ENCODE measurements at places on chromosomes 11 and 22.

DNA sequence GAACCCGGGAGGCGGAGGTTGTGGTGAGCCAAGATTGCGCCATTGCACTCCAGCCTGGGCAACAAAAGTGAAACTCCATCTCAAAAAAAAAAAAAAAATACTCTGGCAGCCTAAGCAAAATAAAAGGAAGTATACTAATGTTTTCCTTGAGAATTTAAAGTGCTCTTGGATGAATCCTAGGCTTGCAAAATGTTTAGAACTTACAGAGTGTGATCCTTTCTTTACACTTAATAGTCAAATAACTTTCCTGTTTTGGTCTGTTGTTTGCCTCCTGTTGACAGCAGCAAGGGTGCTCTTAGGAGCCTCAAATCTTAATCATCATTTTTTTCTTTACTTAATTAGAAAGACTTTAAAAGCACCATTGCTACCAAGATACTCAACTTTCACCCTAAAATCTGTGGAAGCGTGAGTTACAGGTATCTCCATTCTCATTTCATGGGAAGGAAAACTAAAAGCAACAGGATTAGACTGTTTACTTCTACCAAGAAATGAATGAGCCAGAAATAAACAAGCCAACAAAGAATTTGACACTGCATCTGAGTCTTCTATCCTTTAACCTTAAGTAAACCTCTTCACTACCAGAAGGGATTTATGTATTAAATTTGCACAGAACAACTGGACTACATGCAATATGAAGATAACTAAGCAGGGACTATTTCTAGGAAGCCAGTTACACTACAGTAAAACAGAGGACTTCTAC is 38.7 kb upstream of the CRTAM start:
- no peak for DNase-seq

DNA sequence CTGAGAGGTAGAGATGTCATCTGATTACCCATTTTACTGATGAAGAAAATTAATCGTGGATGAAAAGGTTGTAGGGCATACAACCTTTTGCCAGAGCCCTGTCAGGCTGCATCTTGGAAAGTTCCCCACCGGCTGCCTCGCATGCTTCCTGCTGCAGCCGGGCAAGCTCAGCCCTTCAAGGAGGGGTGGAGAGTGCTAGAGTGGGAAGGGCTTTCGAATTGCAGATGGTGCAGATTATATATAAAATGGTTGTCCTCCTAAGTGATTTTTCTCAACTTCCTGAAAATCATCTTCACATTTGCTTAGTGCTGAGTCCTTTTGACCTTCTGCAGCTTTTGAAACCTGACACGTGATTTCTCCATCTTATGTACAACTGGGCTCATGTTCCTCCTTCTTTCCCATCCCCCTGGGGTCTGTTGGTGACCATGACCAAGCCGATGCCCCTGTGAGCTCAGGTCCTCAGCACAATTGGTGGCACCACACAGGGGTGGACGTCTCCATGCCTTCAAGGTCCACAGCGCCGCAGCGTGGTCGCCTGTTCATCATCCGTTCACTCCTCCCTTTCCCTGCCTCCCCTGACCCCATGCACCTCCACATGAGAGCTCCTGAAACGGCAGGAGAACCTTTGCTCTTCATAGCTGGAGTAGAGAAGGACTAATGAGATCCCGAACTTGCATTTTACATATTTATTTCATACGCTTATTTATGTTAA is 47.6 kb upstream of the MYO18B start:
- DNase-seq = no peak

- no peak for DNase-seq
These were observed 68.7 kb upstream of the RRM1 start for GRCh38 chr11:4025967-4026324.

DNA sequence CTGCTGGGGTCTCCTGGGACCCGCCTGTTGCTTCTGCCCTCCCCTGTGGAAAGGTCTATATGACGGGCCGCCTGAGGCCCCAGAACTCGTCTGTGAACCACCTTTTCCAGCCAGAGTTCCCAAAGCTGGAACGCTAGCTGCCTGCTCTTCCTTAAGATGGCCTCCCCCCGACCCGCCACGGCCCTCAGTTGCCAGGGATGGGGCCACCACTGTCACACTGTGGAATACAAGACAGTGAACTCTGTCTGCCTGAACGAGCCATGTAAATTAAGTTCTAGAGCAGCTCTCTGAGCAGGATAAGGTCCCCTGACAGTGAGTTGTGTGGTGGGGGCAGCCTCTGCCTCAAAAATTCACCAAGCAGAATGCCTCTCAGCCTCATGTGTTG is 10.3 kb downstream of the CHADL start:
- DNase-seq = no peak

DNA sequence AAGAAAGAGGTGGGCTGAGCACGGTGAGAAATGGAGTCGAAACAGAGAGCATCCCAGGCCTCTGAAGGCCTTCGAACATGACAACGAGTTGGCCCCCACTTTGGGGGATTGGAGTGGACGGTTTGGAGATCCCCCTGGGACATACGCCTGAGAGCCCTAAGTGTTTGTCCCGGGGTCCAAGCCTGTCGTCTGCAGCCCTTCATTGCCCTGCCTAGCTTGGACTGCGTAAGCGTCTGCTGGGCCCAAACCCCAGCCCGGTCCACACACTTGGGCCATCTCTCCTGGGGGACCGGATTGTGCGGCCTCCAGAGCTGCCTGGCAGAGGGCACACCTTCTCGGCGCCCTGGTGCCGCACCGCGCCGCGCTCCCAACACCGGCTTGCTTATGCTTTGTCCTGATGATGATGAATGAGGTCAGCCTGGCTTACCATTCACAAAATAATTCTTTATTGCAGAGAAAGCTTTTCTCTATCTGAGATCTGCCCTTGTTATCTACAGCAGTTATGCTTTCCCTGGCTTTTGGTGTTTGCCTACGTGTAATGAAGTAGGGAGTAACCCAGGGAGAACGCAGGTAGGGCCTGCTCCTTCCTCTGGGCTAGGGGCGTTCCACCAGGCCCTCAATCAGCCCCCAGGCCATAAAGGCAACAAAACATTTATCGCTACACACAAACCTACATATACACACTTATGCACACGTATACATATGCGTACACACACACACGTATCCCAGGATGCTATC is 85.9 kb upstream of the PPARA start:
- no peak for DNase-seq

DNA sequence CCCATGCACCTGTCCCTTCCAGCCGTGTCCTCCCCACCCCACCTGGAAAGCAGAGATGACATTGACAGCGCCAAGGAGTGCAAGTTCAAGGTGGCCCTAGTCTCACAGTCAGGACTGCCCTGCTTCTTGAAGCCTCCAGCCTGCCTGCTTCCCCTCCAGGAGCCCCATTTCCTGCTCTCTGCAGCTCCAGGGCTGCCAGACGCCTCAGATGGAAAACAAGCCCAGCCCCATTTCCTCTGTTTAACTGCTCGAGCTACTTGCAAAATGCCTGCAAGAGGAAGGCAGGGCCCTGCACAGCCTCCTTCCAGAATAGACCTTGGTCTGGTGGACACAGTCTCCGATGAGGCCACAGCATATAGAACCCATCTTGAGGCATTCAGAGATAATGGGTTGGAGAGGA is 5.0 kb upstream of the DGKZ start:
- DNase-seq = peak; percentile 69

DNA sequence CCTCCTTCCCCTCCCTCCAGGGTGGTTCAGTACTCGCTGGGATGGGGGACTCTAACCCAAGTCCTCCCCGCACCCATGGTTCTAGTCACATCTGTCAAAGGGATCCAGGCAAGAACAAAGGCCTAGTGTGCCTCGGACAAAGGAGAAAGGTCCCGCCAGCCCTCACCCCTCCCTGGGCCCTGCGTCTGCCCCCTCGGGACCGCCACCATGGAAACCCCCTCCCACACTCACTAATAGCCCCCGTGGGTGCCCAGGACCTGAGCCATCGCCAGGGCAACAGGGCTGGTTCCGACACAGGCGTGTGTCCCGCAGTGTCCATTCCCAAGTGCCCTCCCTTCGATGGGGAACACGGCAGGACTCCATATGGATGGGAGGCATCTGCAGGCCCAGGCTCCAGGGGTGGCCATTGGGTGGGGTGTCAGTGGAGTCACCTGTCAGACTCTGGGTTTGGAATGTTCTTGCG is 5.1 kb upstream of the CARNS1 start:
- DNase-seq = no peak

DNA sequence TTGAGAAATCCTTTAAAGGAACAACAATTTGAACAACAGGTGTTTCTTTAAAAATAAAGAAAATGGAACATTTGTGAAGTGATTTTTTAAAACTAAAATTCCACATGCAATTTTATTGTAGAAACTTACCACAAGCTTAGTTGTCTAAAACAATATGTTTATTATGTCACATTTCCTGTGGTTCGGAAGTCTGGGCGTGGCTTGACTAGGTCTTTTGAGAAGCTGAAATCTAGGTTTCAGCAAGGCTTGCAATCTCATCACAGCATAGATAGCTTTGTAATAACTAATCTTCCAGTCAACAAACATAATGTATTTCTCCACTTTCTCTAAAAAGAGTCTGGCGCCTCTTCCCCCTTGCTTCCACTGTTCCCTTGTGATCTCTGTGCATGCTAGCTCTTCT is 27.0 kb downstream of the MS4A6A start:
- peak; percentile 12 for DNase-seq

DNA sequence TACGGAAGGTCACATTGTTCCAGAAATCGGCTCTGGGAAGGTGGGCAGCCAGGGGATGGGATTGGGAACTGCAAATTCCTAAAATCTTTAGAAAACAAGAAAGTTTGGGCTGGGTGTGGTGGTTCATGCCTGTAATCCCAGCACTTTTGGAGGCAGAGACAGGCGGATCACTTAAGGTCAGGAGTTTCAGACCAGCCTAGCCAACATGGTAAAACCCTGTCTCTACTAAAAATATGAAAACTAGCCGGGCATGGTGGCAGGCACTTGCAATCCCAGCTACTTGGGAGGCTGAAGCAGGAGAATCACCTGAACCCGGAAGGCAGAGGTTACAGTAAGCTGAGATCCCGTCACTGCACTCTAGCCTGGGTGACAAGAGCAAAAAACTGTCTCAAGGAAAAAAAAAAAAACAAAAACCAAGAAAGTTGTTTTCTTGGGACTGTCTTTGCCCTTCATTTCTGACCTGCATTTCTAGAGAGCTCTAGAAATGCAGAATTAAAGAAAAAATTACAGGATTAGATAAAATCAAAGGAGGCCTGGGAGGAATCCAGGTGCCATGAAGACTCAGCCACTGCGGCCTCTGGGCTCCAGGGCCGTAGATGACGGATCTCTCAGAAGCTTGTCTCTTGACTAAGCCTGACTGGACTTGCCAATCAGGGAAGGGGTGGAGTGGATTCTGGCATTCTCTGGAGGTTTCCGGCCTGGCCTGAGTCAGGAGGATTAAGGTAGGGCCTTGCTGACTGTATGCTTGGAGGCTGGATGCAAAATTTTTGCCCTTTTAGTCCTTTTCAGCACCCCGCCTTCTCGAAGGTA is 5.3 kb upstream of the MALAT1 start:
- DNase-seq = peak; percentile 79

- DNase-seq = no peak
These were observed 21.0 kb upstream of the ADSL start for GRCh38 chr22:40325315-40325714.

DNA sequence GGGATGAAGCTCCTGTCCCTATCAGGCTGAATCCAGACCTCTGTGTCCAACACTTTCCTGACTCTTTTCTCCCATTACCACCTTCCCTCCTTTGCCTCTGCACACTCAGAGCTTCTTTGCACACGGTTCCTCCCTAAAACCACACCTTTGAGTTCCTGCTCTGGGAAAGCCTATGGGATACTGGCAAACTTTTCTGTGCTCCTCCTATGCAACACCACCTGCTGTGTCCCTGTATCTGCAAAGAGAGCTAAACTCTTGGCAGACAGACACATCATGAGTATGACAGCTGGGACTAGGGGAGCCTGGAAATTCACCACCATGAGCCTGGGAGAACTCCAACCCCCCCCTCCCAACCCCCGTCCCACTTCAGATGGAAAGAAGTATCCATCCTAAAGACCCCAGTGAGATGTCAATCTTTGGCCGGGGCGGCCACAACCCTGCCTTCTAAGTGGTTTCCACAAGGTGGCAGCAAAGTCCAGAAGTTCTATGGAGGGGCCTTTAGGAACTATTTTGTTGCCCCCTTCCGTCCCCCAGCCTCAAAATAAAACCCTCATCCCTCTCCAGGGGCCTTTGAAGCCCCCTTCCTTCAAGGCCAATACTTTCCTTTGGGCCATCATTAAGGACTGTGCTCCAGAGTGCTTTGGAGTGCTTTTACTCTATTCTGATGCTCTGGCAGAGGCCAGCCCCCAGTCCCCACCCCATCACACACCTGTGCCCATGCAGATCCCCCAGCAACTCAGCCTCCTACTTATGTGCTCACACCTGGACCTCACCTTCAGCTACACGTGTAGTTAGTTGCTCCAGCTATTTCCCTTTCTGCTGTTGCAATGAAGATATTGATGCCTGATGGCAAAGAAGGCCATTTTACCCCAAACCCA is 19.4 kb downstream of the HTR3A start:
- DNase-seq = no peak

GRCh38 chr11:134684576-134684975 is 272.5 kb upstream of the B3GAT1 start:
- DNase-seq = no peak

GRCh38 chr11:120929664-120930154 is 94.2 kb upstream of the TBCEL start:
- DNase-seq = peak; percentile 44
